ENCODE measurements at places on chromosomes 2 and 18.

GRCh38 chr2:236558036-236558435, 11.6 kb upstream of the ACKR3 start:
- no peak for DNase-seq

- no peak for DNase-seq
These were observed 3.4 kb downstream of the SERTAD2 start for GRCh38 chr2:64650296-64650695.

DNA sequence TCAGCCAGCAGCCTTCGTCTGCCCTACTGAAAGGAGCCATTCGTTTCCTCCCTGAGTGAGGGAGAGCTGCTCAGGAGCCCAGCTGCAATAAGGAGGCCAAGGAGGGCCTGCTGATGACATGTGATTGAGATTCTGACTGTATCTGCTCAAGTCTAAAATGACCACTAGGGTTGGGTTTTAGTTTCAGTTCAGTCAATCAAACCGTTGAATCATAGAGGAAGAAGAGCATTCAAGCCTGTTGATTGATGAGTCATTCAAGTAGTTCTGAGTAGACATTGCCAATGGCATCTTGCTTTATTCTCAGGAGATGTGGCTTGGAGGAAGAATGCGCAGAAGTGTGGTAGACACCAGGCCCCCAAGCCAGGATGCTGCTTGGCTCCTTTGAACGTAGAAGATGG, 19.9 kb upstream of the BCL2L11 start:
- DNase-seq = no peak

DNA sequence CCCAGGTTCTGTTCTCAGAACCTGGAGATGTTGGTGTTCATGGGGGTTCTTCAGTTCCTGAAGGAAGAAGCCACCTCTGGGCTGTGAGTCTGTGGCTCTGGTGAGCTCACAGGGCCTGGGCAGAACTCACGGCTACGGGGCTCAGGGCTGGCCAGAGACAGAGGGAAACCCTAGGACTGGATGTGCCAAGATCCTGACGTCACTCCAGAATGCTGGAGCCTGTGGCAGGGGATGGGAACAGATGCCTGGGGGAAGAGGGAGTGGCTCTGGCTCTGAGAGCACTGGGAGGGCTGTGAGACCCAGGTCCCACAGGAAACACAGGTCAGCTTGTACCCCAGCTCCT, at the start of gene OTOF:
OTOF (minus strand) TSS at position 214 of the 343 bp plus-strand sequence.
- peak; percentile 18 for DNase-seq

GRCh38 chr18:77121523-77121922, 11.1 kb downstream of the MBP start:
- DNase-seq = no peak

GRCh38 chr2:221111739-221112138, 460.4 kb downstream of the EPHA4 start:
- DNase-seq = no peak

Data from BJ (cell line).